ENCODE measurements at places on chromosomes 2 and 18.

DNA sequence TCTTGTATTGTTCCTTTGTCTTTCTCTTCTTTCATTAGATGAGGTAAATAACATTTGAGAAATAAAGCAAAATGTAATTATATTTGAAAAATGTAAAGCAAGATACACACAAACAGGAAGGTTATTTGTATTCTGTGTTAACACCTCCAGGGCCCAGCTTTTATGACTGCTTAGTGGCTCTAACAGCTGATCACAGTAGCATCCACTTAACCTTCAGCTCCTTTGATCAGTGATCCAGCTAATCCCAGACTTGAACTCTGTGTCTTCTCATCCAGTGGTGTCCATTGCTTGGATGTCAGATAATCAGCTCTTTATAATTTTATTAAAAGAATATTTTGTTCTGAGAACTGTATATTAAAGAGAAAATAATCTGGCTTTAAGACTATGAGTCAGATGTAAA lies 44.5 kb downstream of the PSMD14 start:
- DNase-seq, result no peak

GRCh38 chr18:23933407-23933806 lies 81.1 kb upstream of the TTC39C start:
- no peak for DNase-seq

- no peak for DNase-seq
These were observed 3.9 kb upstream of the ID2 start for GRCh38 chr2:8677646-8678592.

DNA sequence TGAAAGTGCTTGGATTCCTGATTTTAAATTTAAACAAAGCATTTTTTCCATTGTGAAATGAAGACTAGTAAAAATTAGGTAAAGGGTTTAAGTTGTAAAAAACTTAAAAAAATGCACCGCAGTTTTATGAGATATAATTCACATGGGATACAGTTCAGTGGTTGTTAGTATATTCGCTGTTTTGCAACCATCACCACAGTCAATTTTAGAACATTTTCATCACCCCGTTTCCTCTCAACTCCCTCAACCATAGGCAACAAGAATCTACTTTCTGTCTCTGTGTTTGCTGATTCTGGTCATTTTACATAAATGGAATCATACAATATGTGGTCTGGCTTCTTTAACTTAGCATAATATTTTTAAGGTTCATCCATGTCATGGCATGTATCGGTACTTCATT lies 4.0 kb downstream of the DGKD start:
- DNase-seq, result no peak

GRCh38 chr2:11710632-11711353 lies 35.6 kb upstream of the LPIN1 start:
- DNase-seq, result no peak

GRCh38 chr18:56812674-56813073 lies 161.5 kb downstream of the WDR7 start:
- DNase-seq, result no peak

GRCh38 chr2:173048897-173049661 lies 26.6 kb upstream of the MAP3K20 start:
- DNase-seq, result peak; percentile 10

- DNase-seq, result no peak
These were observed 245.0 kb downstream of the PTGR3 start for GRCh38 chr18:74963820-74964446.

DNA sequence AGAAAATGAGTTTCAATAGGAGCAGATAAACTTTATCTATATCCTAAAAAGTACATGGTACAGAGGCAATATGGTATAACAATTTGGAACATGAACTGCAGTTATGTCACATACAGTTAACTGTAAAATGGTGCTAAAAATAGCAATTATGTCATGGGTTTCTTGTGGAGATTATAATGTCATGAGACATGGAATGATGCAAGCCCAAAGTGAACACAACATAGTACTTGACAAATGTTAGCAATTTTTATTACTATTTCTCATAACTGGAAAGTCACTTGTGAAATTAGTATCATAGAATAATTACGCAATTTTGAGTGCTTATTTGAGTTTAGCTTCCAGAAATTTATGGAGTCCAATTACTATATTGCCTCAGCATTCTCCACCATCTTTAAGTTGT lies 1263.4 kb downstream of the DSC3 start:
- no peak for DNase-seq

DNA sequence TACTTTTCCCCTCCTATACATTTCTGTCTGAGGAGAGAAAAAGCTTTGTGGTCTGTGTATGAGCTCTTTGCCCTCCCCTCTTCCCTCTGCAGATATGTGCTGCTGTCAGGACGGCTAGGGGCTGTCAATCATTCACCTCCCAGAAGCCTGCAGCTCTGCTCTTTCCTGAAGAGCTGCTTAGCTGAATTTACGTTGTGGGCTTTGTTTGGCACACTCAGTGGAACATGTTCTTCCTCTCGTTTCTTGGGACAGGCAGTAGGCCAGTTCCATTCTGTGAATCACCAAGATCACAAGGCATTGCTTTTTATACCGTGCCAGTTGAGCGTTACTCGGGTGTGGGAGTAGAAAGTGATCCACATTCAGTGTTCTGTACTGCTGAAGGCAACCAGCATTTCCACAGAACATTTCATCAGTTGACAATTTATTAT lies 136.7 kb downstream of the LAMA3 start:
- DNase-seq, result no peak

DNA sequence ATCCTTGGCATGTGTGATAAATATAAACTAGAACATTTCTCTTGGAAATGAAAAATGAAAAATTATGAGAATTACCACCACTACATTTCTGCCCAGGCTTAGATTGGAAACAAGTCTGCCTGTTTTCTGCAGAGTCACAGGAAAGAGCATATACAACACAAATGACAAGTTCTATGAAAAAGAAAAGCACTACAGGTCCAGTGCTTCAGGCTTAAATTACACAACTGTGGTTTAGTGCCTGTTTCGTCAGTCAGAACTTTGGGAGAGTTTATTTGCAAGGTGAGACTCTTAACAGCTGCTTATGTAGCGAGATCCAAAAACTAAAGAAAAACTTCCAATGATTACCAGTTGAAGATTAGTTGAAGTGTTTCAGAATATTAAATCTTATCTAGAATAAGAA lies 68.9 kb downstream of the RTN4 start:
- DNase-seq, result no peak

DNA sequence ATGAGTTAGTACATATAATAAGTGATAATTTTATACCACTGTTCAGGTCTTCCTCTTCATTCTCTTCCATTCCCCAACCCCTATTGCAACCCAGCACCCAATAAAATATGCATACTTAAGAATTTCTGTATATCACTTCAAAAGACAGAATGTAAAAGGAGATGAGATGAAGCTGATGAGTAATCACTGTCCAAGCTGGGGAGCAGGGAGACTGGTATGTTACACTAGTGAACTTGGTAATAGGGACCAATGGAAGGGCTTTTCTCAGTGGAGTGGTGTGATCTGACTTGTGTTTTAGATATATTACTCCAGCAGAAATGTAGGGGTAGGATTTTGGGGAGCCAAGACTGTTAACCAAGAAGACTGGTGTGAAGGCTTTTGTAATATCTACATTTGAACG lies 18.0 kb upstream of the ARHGAP28 start:
- DNase-seq, result no peak

DNA sequence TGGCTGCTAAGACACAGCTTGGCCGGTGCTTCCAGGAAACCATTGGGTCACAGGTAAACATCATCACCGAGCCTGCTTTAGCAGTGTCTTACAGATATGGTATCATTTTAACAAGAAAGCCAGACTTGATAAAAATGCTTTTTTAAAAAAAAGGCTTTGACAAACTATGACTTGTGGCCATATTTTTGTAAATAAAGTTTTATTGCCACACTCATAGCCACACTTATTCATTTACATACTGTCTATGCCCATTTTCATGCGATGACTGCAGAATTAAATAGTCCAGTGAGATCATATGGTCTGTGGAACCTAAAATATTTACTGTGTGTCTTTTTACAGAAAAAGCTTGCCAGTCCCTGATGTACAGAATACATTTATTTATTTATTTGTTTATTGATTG lies 242.0 kb downstream of the LTBP1 start:
- no peak for DNase-seq

- DNase-seq, result no peak
These were observed 274.8 kb downstream of the SPAG16 start for GRCh38 chr2:213559053-213559452.

- DNase-seq, result no peak
These were observed 19.4 kb downstream of the ITGB1BP1 start for GRCh38 chr2:9403924-9404323.

DNA sequence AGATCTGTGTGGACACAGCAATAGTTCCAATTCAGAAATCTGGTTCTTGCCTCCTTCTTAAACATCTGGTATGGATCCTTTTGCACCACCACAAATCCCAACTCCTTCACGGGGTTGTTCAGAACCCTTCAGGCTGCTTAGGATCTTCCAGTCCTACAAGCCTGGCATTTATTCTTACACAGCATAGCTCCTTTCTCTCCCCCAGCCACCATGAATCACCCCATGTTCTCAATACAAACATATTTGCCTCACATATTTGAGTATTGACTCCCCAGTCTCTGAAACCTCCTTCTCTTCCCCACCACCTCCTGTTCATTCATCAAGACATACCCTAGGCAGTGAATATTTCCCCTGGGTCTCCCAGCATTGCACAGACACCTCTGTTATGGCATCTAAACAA lies 155.2 kb downstream of the ALK start:
- DNase-seq, result no peak

GRCh38 chr2:137992039-137992646 lies 27.9 kb downstream of the HNMT start:
- no peak for DNase-seq

GRCh38 chr2:37622450-37623100 lies 48.9 kb downstream of the CDC42EP3 start:
- no peak for DNase-seq

GRCh38 chr18:72261590-72261989 lies 282.6 kb downstream of the CBLN2 start:
- DNase-seq, result no peak

Data from GM12892 (cell line).